ENCODE measurements at places on chromosomes 3 and 15.
A peak's percentile ranks its signal among the peaks of the same experiment; 100 is the strongest.

GRCh38 chr3:148173851-148174250 lies 523.9 kb upstream of the AGTR1 start:
- DNase-seq: no peak

- DNase-seq: peak; percentile 59
Measured at GRCh38 chr3:190532731-190533203, 18.9 kb downstream of the IL1RAP start.

GRCh38 chr3:179000144-179000543 lies 71.5 kb downstream of the ZMAT3 start:
- no peak for DNase-seq

DNA sequence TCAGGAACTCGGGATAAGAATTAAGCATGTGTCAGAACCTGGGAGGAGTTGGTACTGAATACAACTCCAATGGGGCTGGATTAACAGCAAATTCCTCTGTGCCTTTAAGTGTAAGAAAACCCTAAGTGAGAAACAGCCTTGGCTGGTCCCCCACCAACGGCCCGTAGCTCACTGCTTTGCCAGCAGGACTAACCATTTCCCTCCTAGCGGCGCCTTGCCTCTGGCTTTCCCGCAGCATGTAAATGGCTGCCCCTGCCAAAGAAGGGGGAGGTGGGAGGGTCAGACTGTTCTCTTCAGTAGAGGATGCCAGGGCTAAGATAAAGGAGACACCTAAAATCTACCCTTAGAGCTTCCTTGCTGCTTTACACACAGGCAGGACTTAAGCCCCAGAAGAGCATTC lies 51.0 kb upstream of the SH3GL3 start:
- no peak for DNase-seq

DNA sequence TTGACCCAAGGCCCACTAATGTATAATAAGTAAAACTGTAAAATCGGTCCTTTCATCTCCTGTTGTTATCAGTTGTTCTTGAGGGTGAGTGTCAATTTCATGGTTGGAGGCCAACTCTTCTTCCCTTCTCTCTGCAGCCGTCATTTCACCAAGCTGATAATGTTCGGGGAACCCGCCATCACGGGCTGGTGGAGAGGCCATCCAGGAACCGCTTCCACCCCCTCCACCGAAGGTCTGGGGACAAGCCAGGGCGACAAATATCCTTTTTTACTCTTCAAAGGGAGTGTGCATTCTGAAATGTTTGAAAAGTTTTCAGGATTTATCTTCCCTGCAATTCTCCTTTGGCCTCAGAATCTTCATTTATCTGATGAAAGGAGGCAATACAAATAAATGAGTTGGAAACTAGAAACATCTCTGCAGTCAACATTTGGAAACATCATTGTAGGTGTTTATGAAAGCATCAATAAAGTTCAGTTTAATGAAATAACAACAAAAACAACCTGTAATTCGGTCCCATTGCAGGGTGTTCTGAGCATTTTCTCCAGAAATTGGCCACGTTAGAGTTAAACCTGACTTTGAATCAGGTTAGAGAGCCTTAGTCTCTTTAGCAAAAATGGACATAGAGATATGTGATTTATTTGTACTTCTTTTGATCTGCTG lies 63.9 kb downstream of the CRTC3 start:
- DNase-seq: no peak

- DNase-seq: no peak
Measured at GRCh38 chr3:126035362-126036050, 48.4 kb downstream of the SLC41A3 start.

- DNase-seq: no peak
Measured at GRCh38 chr3:185225523-185225922, 28.3 kb downstream of the EHHADH start.

GRCh38 chr15:91649831-91650321 lies 203.6 kb upstream of the SLCO3A1 start:
- DNase-seq: no peak

- DNase-seq: no peak
Measured at GRCh38 chr3:186691676-186692075, 25.5 kb upstream of the KNG1 start.

- DNase-seq: no peak
Measured at GRCh38 chr3:33001889-33002288, 50.4 kb downstream of the CCR4 start.

- no peak for DNase-seq
Measured at GRCh38 chr3:16865335-16865734, 19.4 kb upstream of the PLCL2 start.

DNA sequence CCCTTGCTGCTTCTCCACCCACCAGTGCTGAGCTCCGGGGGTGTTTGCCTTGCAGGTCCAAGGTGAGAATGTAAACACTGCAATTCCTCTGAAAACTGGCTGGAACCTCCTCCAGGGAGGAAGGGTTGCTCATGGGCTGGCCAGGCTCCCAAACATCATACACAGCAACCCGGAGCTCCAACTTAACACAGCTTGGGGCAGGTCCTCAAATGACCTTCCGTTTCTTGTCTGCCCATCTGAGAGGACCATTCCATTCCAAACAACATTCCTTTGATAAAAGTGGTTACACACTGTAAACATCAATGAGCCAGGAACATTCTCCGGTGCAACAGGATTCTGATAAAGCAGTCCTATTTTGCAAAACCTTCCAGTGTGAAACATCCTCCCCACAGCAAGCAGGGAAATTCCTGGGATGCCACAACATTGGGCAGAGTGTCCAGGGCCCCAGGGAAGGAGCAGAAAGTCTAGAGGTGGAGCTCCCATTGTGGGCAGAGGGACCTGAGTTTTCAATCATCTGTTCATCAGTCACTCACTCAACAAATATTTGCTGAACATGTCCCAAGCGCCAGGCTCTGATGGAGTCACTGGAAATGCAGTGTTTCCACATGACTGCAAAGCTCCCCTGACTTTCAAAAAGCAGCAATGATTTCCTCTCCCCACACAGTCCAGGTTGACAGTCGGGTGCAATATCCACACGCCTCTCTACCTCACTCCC lies 7.3 kb upstream of the HEG1 start:
- no peak for DNase-seq

DNA sequence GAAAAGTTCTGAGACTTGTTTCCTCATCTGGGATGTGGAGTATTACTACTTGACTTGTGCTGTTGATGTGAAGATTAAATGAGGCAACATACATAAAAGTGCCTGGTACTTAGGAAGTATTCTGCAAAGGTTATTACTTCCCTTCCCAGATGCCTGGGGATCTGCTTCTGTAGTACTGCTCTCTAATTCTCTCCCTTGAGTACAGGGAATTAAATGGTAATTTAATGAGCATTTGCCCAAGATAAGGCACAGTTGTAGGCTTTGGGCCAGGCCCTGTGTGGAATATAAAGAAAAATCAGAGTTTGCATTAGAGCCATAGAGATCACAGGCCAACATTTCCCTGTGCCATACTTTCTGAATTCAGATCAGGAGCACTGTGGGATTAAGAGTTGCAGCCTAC lies 84.4 kb downstream of the LARS2 start:
- DNase-seq: no peak

GRCh38 chr3:131701153-131701770 lies 198.5 kb upstream of the MRPL3 start:
- DNase-seq: no peak

DNA sequence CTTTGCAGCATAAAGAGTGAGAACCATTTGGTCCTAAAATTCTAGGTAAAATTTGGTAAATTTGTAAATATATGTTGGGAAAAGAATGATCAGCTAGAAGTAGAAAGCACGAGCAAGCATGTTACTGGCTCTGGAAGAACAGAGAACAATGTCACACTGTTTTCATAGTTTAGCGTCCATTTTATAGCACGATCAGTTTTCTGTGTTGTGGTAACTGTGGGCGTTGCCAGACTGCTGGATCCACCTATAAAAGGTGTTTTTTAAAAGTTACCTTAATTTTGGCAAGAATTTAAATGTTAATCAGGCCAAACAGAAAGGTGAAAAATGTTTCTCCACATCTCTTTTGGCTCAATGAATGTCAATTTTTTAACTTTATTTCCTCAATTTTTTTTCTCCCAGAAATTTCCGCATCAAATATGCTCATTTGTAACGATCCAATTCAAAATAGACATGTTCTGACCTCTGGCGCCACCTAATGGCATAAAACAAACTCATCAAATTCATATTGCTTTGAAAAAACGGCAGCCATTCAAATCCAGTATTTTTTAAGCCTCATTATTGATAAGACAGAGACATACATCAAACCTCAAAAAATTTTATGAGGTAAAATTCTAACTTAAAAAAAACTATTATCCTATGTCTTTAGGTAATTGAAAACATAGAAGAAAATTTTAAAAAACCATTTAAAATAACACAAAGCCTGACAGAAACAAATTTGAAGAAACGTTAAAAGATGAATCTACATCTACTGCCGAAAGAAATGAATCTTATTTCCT lies 5.5 kb upstream of the GP5 start:
- DNase-seq: peak; percentile 66

GRCh38 chr3:147406028-147406931 lies at the start of gene ZIC4:
Gene ZIC4 (minus strand): TSS chr3:147406543. CDS start chr3:147402797, 3,746 bp downstream.
- DNase-seq: no peak

GRCh38 chr3:72093270-72093991 lies 308.5 kb upstream of the PROK2 start:
- no peak for DNase-seq

GRCh38 chr3:111324151-111324550 lies 217.8 kb upstream of the CD96 start:
- DNase-seq: no peak

- DNase-seq: no peak
Measured at GRCh38 chr3:30941342-30941741, 46.9 kb upstream of the GADL1 start.

DNA sequence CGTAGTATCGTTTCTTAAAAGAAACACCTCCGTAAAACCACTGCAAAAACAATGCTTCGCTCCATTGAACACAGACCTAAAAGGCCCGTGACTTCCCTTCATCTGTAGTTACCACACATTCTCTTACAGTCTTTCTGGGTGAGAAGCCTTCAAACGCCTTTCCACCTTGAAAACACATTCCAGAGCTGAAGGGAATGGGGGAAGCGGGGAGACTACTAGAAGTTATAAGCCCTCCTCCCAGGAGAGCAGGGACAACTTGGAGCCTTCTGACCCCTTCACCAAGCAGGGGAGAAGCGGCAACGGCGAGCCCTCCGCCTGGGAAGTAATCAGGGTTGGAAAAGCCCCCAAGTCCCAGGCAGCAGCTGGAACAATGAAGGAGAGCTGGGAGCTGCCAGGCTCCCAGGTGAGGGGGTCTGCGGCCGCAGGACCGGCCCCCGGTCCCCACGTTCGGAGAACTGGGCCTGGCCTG lies 461 bp downstream of the SECISBP2L start:
- DNase-seq: peak; percentile 71

DNA sequence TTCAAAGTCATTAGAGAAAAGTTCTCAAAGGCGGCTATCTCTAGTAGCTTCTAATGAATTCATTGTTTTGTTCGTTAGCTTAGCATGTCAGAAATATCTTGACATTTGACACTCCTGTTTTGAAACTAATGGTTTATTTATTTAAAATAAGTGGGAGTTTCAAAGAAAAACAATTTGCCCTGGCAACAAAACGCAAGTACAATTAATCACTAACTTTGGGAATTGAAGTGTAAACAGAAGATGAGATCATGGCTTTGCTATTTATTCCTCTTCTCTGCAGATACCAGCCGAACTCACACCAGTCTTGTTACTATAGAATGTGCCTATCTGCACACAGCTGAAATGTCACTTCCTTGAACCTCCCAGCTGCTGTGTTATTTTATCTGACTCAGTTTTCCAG lies 27.5 kb downstream of the MASP1 start:
- no peak for DNase-seq

DNA sequence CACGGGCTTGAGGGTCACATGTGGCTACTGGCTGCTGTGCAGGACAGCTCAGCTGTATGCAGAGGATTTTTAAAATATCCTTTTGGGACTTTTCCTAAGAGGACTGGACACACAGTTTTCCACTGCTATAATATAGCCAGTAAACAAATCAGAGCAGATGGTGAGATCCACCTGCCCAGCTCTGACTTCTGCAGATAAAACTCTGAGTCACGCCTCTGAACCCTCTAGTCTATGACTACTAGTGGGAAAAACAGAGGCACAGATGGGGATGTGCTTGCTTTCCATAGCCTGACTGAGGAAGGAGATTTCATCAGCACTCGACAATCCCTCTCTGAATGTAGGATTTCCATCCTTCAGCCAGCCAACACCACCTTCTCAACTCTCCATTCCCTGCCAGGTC lies 45.1 kb downstream of the COLQ start:
- DNase-seq: no peak

GRCh38 chr15:31344823-31345605 lies 18.4 kb downstream of the KLF13 start:
- no peak for DNase-seq

DNA sequence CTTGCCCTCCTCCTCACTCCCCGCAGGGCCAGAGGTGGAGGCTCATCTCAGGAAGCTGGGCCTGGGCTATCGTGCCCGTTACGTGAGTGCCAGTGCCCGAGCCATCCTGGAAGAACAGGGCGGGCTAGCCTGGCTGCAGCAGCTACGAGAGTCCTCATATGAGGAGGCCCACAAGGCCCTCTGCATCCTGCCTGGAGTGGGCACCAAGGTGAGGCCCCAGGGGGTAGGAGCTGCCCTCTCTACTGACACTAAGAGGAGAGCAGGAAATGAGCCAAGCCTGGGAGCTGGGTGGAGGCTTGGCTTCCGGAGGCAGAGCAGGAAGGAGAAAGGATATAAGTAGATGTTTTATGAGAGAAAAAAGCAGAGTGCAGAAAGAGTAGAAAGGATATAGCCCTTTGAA lies 4.9 kb downstream of the OGG1 start:
- no peak for DNase-seq

GRCh38 chr15:25068696-25069095 lies 113.9 kb downstream of the SNRPN start:
- DNase-seq: no peak

DNA sequence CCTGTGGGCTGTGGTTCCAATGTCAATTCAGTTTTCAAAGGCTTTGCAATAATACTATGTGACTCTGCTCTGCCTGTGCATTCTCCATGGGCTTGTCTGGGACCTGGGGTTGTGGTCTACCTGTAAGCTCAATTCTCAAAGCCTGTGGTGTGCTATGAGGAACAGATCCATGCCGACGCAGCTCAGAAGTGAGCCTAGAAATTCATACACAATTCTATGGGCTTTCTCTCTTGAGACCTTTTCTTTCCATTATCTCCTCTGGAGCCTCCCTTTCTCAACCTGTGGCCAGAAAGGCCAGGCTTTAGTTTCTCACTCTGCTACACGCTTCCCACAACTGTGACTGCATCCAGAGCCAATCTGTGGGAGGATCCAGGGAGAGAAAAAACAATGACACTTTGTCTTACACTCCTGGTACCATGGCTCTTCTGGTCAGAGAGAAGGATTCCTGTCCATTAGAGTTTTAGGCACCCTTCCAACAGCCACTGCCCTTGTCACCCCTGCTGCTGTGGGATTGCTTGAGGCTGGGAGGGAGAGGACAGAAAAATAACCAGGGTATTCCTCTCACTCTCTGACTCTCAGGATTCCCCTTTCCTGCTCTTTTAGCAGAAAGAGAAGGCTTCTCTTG lies 34.1 kb upstream of the KLF13 start:
- DNase-seq: peak; percentile 98

DNA sequence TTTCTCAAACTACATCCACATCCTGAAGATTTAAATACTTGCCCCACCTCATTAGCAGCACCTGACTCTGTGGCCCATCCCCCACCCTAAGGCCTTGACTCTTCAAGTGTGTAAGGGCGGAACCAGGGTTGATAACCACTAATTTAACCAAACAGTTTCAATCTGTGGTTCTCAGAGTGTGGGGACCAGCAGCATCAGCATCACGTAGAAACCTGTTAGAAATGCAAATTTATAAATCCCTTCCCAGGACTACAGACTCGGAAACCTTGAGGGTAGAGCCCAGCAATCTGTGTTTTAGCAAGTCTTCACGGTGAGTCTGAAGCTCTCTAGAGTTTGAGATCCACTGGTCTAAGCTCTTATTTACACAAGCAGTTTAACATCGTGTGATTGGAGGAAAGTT lies 12.4 kb downstream of the GNB4 start:
- no peak for DNase-seq

Measured in pons (tissue), 1 donor.